ENCODE measurements at places on chromosomes 6 and 20. TPM values are rescaled to one million over a fixed set of nuclear protein-coding genes. Genes with fewer than 3 reads are reported as not detected.
A peak's percentile ranks its signal among the peaks of the same experiment; 100 is the strongest.

DNA sequence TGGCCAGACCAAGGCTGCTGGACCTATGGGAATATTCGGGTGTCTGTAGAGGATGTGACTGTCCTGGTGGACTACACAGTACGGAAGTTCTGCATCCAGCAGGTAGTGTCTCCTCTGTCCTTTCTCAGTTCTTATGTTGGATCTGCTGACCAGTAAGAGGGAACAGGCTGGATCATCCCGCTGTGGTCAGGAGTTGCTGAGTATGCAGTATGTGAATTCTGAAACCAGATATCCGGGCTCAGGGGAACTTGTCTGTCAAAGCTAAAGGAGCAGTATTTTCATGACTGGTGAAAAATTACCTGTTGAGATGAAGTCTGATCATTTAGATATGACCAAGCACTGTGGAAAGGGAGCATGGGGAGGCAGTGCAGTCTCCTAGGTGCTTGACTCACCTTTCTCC lies 22.1 kb upstream of the GNRH2 start:
- no peak for DNase-seq

GRCh38 chr6:5314191-5314865 lies 53.0 kb downstream of the FARS2 start:
- DNase-seq, result no peak

DNA sequence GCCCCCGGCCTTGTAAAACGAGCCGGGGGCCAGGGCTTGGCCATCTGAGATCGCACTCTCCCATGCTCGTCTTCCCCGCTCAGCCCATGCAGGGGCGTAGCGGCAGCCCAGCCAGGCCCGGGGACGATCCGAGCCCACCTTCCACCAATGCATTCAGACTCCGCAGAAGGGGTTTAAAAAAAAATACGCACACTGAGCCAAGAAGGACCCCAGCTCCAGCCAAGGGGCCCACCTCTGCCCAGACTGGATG lies 320 bp downstream of the GSTA4 start:
- no peak for DNase-seq

DNA sequence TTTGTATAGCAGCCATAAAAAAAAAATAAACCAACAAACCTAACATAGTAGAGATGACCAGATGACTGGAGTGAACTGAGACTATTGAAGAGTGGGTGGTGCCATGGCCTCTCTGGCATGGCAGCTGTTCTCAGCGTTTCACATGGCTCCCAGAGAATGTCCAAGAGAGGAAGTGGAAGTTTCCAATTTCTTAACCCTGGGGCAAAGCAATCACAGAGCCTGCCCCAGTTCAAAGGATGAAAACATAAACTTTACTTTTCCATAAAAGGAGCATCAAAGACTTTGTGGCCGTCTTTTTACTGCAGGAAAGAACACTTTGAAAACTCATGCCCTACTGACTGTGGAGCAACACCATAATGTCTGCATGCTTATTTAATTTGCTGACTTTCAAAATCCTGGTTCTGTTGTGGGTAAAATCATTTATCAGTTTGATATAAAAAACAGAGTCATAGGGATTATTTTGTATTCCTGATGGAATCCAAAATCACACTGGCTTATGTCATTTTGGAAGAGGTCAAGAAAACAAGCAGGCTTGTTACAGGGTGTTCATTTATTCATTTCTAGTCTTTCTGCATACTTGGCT lies 165.4 kb downstream of the SLC35B3 start:
- DNase-seq, result no peak

GRCh38 chr20:34628026-34628425 lies 48.9 kb downstream of the PIGU start:
- DNase-seq, result no peak

GRCh38 chr6:118408863-118409262 lies 139.2 kb upstream of the PLN start:
- no peak for DNase-seq

Gene HEY2
- total RNA-seq, result 1.3 TPM

- no peak for DNase-seq
Observed at GRCh38 chr20:58569241-58570125, 54.3 kb upstream of the APCDD1L start.

DNA sequence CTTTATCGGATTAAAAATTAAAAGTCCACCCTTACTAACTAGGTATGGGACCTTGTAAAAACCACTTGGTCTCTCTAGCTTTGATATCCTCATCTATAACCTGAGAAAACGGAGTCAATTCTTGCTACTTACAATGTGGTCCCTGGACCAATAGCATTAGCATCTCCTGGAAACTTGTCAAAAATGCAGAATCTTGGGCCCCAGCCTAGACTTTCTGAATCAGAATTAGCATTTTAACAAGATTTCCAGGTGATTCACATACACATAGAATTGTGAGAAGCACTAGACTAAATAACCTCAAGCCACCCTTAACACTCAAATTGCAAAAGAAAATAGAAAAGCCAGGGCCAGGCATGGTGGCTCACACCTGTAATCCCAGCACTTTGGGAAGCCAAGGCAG lies 96.6 kb downstream of the RNGTT start:
- DNase-seq, result no peak

Gene MMUT
- 18.9 TPM for total RNA-seq

Gene TCF21
- total RNA-seq, result 5.2 TPM

Gene TRIM10
- total RNA-seq, result not detected

Gene IRF4
- total RNA-seq, result 6.3 TPM

DNA sequence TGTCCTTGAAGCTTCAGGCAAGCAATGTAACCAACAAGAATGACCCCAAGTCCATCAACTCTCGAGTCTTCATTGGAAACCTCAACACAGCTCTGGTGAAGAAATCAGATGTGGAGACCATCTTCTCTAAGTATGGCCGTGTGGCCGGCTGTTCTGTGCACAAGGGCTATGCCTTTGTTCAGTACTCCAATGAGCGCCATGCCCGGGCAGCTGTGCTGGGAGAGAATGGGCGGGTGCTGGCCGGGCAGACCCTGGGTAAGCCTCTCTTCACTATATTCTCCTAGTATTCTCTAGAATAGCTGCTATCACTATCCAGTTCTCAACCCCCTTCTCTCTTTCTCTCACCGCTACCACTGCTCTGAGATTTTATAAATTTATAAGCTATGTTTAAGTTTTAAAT lies 40.0 kb downstream of the EIF2S2 start:
- DNase-seq, result no peak

DNA sequence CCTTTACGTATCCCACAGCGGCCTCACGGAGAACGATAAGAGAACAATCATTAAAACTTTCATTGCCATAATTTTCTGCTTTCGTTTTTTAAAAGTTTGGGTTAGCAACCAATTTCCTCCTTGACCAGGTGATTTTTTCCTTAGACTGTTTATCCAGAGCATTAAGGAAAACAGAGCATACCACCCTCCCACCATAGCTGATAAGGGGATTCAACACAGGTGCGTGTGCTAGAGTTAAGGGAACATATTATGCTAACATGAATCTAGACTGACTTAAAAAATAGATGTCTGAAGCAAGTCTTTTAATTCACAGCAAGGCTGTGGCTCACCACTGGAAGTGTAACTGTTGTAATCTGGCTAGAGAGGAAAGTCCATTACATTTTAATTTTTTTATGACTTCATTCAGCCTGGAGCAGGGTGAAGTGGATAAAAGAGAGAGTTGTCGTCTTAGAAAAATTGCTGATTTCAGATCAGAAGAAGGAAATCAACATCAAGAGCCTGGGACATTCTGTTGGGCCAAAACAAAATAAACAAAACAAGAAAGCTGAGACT lies 5.5 kb upstream of the SLC22A2 start:
- DNase-seq, result no peak

DNA sequence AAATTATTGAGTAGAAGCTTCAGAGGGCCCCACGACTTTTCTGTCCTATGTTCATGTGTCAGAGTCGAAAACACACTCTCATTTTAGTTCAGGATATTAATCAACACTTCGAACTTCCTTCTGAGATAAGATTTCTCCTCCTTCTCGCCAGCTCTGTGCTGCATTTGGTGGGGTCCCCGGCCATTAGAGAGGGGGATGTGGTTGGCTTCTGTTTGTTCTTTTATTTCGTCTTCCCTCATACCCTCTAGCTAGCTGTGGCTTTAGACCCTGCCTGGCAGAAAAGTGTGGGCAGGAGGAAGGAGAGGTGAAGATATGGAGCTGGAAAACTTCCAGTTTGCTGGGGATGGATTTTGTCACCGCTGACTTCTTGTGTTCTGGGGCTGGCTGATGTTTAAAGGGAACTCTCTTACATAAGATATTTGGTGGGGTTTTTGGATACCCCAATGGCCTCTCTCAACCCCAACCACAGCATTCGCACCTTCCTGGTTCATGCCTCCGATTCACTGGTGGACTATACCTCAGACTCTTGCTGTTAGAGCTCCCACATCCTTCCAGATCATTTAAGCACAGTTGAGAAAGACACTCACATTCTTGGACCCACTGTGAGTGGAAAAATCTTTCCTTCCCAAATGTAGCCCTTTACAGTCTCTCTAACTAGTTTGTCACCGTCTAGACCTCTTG lies 30.7 kb upstream of the TMX4 start:
- no peak for DNase-seq

DNA sequence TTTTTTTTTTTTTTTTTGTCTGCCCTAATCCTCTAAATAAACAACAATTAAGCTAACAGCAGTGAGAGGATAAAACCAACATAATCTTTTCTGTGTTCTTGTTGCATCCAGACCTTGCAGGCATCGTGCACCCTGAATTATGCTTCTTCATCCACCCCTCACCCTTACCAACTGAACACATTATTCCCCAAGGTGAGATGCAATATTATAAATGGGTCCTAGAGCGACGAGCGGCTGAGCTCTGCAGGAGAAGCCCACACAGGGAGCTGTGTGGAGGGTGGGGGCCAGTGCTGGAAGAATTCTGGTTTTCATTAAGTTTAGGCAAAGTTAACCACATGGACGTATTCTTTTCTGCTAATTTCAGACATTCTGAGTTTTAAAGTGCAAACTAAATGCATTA lies 32.2 kb upstream of the NXT1 start:
- DNase-seq, result no peak

GRCh38 chr6:34084591-34085290 lies 61.1 kb downstream of the GRM4 start:
- DNase-seq, result no peak

DNA sequence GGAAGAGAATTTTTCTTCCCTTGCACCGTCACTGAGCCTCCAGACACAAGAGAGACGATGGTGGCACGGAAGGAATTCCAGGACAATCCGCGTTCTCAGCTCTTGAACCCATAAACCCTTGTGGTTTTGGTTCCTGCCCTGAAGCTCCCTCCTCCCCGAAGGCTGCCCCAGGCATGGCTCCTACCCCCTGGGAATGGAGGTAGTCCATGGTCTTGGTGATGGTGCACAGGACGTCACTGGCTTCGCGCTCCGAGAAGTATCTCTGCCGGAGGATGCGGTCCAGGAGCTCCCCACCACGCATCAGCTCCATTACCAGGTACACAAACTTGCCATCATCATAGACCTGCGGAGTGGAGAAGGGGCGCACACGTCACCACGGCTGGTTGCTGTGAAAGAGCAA lies 47.5 kb upstream of the MPC1 start:
- peak; percentile 39 for DNase-seq

DNA sequence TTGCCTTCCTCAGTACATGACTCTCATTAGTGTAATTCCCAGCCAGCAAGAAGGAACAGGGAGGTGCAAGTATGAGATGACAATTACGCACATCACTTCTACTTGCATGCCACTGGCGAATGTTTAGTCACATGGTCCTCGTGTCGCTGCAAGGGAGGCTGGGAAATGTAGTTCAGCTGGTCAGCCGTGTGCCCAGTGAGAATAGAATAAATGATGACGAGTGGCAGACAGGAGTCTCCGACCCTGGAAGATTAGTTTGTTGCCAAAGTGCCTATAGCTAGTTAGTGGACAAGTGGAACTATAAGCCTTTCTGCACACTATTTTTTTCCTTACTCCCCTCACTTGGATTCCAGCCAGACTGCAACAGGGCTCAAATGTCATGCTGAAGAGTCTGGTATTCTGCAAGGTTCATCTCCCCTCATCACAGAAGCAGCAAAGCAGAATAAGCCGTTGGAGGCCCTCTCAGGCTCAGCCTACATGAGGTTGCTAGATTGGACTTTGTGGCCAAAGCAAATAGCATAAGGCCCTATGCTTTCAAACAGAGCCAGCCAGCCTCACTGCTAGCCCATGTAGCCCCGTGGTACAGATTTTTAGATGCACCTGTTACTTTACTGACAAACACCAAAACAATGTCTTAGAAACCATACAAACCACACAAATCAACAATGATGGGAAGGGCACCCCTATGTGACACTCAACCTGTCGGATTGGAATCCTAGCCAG lies 9.7 kb downstream of the LINC00237 start:
- DNase-seq, result no peak

DNA sequence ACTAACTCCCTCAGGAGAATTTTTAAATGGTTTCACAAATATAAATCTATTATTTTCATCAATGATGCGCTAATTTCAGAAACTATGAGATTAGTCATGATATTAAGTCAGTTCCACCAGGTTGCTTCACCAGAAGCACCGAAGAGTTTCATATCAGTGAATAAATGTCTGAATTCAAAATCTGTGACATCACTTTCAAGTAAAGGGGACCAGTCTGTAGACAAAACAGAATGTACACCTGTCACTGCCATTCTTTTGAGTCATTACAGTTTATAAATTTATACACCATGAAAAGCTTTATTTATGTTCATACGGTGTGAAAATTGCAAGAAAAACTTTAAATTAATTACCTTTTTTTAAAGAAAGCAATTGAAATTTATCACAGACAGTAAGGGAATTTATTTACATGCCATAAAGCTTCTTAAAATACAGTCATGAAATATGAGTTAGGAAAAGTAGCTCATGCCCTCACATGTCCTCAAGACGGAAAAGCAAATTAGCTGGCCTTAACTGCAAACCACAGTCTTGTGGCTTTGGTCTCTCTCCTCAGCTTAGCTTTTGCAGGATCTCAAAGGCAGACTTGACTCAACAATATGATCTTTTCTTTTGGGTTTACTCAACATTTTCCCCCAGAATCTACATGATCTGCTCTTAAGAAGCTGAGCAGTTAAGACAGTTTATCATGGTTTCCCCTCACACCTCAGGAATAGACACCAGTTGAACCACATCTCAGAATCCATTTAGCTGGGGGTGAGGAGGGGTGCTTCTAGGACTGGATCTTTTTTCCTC lies 177.7 kb upstream of the MCHR2 start:
- DNase-seq, result no peak

GRCh38 chr6:76683985-76684384 lies 611.5 kb upstream of the IMPG1 start:
- no peak for DNase-seq

Gene ACSS1
- total RNA-seq, result 14.3 TPM

DNA sequence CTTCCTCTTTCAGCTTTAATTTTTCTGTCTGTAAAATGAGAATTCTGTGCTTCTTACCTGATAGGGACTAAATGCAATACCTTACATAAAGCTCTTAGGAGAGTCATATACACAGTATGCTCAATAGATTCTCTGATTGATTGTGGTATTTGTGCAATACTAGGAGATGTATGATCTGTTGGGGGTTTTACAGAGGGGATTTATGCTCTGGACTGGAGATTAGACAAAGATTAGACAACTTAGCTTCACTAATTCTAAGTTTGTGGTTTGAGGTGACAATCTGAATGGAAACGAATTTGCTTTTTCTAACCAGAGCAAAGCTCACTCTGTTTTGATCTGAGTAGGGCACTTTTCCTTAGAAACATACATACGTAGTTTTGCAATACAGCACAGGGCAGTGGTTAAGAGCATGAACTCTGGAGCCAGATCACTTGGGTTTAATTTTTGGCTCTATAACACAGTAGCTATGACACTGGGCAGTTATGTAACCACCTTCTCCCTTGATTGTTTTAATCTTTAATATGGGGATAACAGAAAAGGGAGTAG lies 126.2 kb downstream of the RNF144B start:
- no peak for DNase-seq

Gene GSTA2
- total RNA-seq, result not detected

- DNase-seq, result no peak
Observed at GRCh38 chr20:1392443-1392692, 486 bp downstream of the FKBP1A start.

GRCh38 chr6:110615722-110616121 lies 139.3 kb upstream of the SLC22A16 start:
- no peak for DNase-seq

All from mesenteric fat pad (tissue), 1 donor.